ENCODE measurements at places on chromosomes 6 and 20. TPM values are rescaled to one million over a fixed set of nuclear protein-coding genes. Genes with fewer than 3 reads are reported as not detected.

DNA sequence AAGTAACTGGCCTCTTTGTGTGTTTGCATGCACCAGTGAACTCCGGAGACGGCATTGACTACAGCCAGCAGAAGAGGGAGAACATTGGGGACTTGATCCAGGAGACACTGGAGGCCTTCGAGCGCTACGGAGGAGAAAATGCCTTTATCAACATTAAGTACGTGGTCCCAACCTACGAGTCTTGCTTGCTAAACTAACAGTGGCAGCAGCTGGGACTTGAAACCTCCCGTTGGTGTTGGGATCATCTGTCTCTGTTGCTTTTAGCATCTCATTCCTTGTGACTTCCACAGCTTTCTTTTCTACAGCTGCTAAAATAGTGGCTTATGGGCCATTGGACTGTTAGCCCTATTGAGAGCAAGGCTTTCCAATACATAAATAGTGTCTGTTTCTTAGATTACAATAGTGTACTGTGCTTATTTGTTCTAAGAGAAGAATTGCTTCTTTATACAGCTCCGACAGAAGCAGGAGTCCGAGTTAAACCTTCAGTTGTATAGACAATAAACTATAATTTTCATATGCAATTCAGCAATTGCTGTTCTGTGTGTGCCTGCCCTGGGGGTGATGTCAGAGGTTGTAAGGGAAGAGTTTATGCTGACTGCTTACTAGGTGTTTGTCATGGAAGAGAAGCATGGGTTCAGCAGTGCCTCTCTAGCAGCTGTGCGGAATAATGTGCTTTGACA is 99.6 kb upstream of the QKI start:
- no peak for DNase-seq

GRCh38 chr6:125814481-125814880 is 23.7 kb downstream of the NCOA7 start:
- no peak for DNase-seq

- DNase-seq, result no peak
Measured at GRCh38 chr20:50635676-50636600, 55.4 kb downstream of the RIPOR3 start.

DNA sequence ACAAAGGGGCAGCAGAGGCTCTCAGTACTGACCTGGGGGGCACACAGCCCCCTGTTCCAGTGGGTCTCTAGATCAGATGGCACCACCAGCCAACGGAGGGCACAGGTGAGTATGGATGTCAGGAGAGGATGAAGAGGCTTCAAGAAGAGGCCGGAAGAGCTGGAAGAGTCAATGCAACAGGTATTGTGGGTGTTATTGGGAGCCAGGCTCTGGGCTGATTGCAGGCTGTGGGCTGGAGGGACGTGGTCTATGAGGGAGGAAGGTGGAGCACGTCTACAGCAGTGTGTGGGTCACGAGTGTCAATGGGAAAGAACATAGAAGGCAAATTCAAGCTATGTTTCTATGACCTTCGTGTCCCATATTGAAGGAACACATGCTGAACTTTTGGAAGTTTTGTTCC is 18.8 kb upstream of the TAGAP start:
- DNase-seq, result no peak

GRCh38 chr6:160520043-160520904 is 143.8 kb downstream of the LPA start:
- peak; percentile 65 for DNase-seq

DNA sequence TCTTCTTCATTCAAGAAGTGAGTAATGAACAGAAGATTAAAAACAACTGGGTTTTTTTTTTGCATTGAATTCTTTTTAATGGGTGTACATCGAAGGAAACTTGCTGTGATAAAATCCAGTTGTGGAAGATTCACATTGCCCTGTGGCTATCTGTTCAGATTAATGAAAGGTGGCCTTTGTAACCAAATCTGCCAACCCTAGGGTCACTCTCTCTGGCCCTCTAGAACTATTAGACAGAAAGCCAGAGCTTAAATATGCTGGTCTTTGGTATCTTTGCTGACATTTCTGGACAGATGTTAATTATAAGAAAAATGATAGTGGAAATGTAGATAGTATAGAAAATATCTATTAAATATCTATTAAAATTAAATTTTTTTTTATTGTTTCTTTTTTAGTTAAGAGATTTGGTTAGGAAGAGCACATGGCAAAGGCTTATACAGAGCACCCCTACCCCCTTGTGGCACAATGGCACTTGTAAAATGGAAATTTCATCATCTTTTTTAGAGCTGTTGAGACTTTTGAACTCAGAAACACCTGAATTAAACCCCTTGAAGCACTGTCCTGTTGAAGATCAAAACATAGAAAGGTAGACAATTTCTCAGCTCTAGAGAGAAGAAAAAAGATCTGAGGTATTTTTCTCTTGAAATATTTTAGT is 572.5 kb downstream of the PKHD1 start:
- DNase-seq, result no peak

DNA sequence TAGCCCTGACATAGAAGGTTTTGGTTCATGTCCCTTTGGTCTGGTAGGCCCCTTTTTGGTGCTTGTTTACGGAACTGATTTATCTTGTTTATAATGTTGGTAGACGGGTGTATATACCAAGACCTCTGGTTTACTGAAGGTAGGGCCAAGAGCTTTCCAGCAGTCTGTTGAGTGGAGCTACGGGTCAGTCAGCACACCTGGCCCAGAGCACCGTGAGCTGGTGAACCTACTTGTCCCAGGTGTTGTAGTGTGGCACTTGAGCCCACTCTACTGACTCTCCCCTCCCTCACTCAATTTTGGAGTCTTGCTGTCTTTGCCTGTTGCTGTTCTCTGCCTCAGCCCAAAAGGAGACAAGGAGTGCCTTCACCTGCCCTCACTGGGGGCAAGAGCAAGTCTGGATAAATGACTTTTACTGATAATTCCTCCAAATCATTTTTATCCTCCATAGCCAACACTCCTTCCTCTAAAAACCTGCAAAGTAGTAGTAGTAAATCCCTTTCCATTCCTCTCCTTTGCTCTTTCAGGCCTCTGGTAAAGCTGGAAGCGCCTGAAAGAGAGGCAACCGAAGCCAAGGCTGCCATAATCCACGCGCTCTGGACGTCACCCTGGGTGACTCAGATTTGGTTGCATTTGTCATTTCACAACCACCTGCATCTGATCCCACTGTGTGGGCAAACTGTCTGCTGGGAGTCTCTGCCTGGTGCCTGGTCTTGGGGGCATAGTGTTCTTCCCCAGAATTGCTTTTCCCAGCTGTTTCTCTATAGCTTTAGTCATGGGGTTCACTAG is 22.2 kb downstream of the RREB1 start:
- no peak for DNase-seq

GRCh38 chr6:82959385-82959941 is 106.2 kb downstream of the UBE3D start:
- DNase-seq, result no peak

DNA sequence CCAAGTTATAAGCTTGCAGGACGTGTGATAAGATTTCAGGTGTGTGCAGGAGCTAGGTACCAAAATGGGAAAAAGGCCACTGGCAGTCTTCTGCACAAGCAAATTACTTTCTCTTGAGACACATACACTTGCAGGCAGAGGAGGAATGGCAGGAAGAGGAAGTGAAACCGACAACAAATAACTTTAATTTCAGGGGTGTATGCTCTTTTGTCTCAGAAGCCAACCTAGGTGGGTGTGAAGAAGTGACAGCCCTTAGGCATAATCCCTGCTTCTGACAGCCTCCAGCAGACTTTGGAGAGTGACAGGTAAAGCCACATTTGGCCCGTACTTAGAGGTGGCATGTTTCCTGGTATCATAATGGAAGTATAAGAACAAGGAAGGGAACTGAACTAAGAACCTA is 118.8 kb upstream of the TRAF3IP2 start:
- no peak for DNase-seq

DNA sequence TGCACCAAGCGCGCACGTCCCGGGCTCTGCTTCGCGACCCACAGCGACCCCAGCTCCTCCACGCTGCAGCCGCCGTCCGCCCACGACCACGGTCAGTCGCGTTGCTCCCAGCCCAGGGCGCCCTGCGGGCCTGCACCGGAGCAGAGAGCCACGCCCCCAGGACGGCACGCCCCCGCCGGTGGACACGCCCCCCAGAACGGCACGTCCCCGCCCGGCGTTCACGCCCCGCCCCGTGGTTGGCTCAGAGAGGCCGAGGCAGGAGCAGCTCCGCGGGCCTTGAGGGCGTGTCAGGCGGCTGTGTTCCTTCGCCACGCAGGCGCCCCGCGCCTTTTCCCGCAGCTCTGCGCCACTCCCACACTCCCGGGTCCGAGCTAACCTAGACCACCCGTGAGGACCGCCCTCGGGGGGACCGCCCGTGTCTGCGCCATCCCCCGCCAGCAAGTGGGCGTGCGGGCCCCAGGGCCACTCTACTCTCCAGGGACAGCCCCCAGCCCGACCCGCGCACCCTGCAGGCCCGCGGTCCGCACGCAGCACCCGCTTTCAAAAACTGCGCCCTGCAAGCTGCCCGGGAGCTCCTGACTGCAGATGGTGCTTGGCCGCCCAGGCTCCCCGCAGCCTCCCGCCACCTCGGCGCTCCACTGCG is at the start of gene RNASET2:
Gene RNASET2 (minus strand): TSS at position 107 of the 643 bp plus-strand sequence. CDS start 368 bp downstream, outside the sequence.
- peak; percentile 95 for DNase-seq

DNA sequence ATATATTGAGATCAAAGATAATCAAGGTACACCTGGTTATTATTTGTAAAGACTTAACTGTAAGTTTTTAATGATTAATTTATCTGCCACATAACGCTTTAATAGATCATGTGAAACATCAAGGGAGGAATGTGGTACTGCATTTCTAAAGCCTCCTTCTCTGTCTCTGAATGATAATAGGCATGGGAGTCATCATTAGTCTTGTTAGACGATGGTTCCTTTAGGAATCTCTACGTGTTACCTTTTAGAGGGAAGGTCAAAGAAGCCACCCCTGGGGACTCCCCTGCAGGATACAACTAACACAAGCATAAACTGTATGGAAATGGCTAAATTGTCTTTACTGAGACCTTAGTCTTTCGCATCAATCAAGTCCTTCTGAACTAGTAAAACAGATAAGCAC is 173.6 kb upstream of the MCHR2 start:
- DNase-seq, result no peak

GRCh38 chr6:72622094-72622940 is 453 bp downstream of the KCNQ5 start:
- DNase-seq, result no peak

DNA sequence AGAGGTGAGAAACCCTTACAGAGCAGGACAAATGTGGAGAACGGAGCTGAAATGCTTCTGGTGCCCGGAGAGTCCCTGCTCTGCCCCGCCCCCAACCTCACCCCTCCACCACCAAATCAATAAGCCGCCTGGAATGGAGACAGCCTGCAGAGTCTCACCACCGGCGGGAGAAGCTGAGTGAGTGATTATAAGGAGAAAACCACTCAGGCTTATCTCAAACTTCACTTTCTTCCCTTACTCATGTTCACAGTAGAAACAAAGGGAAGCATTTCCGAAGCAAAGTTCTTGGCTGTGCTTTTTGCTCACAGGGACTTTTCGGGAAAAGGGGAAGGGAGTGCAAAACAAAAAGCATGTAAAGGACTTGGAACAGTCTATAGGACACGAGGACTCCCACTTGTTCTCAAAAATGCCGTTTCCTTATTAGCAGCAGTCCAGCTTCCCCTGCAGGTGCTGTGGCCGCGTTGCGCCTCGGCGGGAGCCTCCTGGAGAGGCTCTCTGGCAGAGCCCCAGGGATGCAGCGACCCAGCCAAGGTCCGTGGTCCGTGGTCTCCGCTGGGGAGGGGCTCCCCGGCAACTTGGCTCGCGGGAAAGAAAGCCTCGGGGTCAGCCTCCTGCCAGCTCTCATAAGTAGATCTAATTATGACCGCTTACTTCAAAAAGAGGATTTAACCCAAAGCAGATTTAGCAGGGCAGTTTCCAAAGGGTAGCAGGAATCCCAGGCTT is 64.8 kb upstream of the TMEM30A start:
- DNase-seq, result no peak

DNA sequence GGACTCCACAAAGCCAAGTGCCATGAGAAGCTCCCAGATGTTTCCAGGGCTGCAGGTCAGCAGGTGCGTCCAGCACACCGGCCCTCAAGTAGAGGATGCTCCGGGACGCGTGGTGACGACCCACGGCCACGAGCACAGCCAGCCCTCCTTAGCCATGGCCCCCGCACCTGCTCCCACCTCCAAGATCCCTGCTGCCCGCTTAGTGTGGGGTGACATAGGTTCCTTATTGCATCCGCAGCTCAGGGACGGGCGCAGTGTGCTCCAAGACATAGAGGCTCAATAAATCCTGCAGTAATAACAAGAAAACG is 138.1 kb upstream of the RPS6KA2 start:
- no peak for DNase-seq

DNA sequence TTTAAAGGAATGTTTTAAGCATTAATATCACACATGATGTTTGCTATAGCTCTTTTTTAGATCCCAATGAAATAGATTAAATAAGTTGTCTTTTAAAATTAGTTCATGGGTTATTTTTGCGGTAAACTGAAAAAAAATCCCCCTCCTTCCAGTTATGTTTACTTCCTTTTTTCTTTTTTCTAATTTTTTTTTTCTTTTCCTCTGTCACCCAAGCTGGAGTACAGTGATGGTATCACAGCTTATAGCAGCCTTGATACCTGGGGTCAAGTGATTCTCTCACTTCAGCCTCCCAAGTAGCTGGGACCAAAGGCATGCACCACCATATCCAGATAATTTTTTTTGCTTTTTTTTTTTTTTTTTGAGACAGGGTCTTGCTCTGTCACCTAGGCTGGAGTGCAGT is 17.8 kb upstream of the SCAF8 start:
- no peak for DNase-seq

- no peak for DNase-seq
Measured at GRCh38 chr6:159815410-159815809, 15.3 kb downstream of the PNLDC1 start.

The HLA-DOB gene
- total RNA-seq, result not detected

The STX16 gene
- total RNA-seq, result 148 TPM

The ARMC2 gene
- 11.1 TPM for total RNA-seq

The MAP7 gene
- total RNA-seq, result 1.5 TPM

The LRRN4 gene
- total RNA-seq, result not detected

The CASS4 gene
- 7.5 TPM for total RNA-seq

The C6orf58 gene
- total RNA-seq, result not detected

The CCM2L gene
- 14.2 TPM for total RNA-seq

The PNISR gene
- total RNA-seq, result 193 TPM

The PXT1 gene
- total RNA-seq, result not detected
